ENCODE measurements at places on chromosomes 12 and 14.

DNA sequence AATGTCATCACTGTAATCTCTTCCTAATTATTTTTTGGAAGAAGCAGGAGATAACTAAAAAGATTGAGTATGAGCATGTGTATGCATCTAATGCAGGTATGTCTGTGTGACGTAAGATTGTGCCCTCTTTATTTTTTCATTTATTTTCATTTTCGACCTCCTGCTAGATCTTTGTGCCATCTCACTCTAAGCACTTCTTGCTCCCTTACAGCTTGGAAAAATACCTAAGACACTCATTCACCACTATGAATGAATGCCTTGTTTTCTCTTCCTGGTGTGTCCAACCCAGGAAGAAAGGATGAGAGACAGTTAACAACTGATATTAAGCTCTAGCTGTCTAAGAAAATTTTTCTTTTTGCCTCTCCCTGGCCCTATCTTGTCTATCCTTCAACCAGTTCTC lies 76.8 kb upstream of the CISTR start:
- DNase-seq, result no peak

DNA sequence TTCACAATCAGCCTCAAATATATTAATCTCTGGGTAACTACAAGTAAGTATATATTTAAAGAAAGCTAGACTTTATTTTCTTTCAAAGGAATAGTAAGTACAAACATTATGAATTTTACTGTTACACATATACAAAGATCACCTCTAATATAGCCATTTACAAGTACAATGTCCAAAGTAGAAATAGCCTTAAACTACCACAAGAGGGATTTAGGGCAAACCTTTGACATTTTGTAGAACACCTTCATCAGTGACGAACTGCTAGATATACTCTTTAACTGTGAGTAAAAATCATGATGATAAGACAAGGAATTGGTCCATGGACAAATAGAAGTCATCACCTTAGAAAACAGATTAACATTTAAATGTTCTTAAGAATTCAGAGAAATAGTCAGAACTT lies 69.8 kb downstream of the CNTN1 start:
- DNase-seq, result no peak

DNA sequence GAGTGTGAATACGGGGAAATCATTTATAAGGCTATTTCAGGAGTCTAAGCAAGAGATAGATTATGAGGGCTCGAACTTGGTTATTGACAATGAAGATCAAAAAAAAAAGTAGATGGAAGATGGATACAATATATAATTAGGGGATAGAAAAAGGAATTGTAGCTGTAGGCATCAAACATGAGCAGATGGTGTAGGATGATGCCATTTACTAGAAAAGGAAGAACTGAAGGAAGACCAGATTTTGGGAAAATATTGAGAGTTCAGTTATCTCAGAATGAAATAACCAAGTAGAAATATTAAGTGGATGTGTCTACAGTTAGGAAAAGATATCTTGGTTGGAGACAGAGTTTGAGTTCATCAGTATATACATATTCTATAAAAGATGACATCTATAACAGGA lies 109.6 kb downstream of the CNTN1 start:
- no peak for DNase-seq

DNA sequence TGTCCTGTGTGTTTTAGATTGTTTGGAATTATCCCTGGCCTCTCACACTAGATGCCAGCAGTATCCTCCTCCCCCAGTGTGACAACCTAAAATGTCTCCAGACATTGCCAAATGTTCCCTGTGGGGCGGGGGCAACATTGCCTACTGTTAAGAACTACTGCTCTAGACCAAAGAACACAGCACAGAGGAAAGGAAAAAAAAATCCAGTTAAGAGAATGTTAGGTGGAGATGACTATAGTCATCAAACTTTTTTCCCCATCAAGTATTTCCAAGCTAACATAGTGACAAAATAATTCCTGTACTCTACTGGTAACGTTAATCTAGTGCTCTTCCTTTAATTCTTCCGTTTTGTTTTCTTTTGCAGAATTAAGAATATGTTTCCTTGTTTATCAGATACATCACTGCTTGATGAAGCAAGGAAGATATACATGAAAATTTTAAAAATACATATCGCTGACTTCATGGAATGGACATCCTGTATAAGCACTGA lies 3.5 kb downstream of the CDKN1B start:
- DNase-seq, result no peak

DNA sequence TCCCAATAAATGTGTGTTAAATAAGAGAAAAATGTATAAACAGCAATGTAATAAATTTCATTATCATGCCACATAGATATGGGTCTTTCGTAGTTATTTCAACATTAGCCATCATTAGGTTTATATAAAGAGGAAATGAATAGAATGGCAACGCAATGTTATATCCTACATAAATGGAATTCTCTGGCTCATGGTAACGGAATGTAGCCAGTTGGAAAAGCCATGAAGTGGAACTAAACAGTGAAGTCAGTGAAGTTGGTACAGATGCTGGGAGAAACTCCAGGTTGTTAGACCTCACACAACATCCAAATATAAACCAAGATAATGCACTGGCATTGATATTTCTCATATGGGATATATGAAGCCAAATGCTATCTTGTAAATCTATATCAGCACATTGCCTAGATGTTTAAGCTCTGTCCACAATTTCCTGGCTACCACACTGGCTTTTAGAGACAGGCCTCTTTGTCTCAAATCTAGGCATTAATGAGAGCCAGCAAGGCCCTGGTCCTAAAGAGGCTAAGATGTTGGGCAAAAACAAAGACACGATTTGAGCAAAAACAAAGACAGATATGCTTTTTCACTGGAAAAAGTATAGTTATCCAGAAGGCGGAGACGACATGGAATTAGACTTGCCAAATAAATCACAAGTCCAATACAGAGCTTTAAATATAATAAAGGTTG lies 861.0 kb downstream of the RPS29 start:
- no peak for DNase-seq

GRCh38 chr12:48351022-48351708 lies 446 bp upstream of the ZNF641 start:
- DNase-seq, result no peak

DNA sequence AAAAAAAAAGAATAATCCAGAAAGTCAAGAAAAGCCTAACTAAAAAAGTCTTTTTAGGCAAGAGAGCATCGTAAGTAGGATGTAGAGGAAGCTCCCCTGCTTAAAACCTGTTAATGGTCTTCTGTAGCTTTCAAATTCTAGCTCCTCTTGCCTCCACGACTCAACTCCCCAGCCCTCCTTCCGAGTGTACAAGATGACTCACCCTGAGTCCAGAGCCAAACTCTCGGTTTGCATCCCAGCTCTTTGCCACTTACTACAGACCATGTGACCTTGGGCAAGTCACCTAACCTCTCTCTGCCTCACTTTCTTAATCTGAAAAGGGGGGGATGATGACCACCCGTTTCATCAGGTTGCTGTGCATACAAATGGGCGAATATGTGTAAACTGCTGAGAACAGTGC lies 460.4 kb downstream of the DPF3 start:
- DNase-seq, result no peak

- DNase-seq, result no peak
Observed at GRCh38 chr12:107011519-107011918, 24.6 kb upstream of the MTERF2 start.

- DNase-seq, result no peak
Observed at GRCh38 chr14:91280129-91280528, 35.6 kb upstream of the GPR68 start.

- no peak for DNase-seq
Observed at GRCh38 chr12:53236443-53237111, 4.6 kb upstream of the RARG start.

DNA sequence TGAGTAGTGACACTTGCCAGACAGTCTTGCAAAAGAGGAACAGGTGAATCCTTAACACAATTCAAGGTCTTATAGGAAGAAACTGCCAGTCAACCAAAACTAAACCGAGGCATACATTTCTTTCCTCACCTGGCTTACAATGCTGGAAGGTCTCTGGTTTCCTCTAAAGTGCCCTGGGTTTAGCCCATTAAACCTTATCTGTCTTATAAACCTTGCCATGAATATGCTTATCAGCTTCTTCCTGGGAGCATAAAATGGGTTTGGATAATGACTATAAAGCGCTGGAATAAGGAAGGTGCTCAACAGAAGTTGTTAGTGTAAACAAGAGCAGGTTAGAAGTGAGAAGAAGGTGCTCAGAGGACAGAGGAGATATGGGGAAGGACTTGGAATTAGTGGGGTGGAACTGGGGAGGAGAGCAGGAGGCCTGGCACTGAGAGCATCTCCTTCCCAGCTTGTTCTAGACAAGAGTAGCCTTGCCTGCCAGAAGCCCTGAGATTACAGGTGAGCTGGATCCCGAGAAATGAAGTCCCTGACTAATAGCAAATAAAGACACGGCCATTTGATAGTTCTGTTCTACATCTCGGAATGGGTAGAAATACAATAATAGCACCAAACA lies 14.1 kb upstream of the GPRC5A start:
- DNase-seq, result no peak

DNA sequence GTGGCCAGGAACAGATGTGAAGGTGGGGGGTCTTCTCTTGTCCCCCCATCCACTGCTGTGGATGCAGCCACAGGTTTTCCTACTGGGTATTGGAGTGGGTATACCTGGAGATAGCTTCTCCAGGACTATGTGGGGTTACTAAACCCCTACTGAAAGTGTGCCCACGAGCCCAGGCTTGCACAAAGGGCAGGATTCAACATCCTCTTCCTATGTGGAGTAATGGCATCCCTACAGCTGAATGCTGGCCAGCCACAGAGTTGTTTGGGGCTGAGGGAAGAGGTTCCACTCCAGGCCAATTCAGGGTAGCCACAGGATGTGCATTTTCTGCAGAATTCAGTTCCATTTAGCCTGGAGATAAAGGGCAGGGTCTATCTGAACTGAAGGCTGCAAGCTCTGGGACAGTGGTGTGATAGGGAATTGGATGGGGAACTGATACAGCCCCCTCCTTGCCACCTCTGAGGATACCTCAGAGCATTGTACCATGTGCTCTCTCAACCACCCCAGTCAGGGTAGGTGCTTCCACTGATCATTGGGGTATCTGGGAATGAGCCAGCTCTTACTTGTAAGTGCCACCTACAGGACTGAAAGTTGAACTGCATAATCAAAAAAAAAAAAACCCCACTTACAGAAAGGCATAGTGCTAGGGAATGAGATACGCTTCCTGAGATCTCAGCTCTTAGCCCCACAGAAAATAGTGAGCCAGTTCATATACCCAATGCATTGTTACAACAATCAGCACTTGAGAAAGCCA lies 187.1 kb downstream of the KITLG start:
- DNase-seq, result no peak

- no peak for DNase-seq
Observed at GRCh38 chr12:70733385-70733784, 96.2 kb upstream of the PTPRB start.

DNA sequence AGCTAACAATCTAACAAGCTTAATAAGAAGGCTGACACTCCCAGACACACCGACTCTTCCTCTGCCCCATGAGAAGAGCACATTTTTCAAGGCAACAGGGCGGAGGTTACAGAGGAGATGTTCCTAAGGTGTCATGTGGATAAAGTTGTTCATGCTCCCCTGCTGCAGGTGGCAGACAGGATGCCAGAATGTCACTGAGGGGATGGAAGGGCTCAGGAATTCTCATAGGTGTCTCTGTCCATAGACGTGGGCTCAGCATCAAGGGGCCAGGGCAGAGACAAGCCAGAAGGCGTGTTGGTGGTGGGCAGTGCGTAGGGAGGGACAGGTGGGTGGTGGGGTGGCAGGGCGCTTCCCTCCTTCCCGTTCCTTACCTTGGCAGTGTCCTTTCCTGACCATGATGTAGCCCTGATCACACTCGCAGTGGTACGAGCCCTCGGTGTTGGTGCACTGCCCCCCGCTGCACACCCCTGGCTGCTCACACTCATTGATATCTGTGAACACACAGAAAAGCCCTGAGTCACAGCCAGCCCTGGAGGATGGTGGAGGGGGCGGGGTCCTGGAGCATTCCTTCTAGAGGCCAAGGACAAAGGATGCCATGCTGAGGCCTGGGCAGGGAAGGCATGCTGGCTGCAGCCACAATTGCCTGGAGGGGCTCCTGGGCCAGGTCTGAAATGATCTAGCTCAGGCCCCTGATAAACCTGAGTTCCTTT lies 23.0 kb downstream of the ISCA2 start:
- no peak for DNase-seq

DNA sequence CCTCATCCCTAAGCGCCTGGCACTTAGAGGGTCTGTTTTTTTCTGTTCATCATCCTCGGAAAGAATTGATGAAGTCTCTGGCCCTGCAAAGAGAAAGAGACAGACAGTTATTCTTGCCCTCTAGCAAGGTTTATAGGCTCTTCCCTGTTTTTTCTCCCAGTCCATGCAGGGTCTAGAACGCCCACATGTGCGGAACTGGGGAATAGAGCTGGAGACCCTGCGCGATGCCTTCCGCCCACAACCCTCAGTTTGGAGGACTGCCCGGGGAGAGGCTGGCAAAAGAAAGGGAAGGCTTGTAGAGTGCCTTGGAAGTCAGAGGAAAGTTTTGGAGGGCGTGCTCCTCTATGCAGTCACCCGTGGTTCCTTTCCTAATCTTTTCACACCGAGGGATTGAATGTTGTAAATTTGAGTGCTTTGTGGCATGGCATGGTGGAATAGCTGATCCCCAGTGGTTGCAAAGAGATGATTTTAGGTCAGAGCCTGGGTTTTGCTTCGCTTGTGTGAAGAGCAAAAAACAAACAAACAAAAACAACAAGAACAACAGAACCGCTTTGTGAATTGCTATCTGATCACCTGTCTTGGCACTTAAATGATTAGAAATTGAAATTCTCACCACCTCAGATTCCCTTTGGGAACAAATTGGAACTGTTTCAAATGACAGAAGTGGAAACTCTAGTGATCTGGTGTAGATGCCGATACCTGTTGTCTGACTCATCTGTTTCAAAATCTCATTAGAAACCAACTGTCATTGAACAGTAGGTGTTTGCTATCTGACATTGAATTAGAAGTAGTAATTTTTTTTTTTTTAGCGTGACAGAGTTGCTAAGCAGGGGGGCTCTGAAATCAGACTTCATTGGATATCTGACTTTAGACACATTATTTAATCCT lies 947 bp downstream of the GAS2L3 start:
- DNase-seq, result no peak

- no peak for DNase-seq
Observed at GRCh38 chr12:3837049-3837448, 36.1 kb downstream of the PARP11 start.

DNA sequence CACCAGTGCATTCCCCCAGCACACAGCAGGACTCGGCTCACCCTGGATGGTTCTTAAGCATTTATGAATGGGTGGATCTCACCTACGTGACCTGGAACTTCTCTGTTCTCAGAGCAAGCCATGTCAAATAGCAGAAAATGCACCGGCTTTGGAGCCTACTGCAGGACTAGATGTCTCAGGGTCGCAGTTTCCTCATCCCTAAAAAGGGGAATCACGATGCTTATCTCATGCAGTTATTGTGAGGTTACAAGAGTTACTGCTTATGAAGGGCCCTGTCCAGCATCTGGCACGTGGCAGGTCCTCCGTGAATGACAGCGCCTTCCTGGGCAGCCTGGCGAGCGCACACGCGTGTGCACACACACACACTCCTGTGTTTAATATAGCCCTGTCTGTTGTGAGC lies 128.5 kb downstream of the ETV6 start:
- DNase-seq, result no peak

Data from posterior cingulate gyrus (tissue), 11 donors.